ENCODE measurements at places on chromosomes 6 and 20.

- no peak for DNase-seq
These were observed 229.8 kb downstream of the TMEM242 start for GRCh38 chr6:157093536-157093935.

DNA sequence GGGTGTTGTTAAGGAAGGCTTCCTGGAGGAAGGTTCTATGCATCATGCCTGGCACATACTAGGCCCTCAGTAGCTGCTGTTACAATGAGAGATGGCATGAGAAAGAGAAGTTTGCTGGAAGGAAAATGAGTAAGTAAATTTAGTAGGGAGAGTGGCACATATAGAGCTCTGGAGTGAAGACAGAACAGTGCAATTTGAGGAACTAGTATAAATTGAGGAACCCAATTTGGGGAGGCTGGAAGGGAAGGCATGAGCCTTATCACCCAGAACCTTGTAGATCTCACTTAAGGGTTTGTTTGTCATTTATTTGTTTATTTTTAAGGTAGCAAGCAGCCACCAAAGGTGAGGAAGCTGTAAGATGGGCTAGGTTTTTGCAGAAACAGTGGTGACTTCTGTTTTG lies 87.1 kb upstream of the SCGN start:
- no peak for DNase-seq

DNA sequence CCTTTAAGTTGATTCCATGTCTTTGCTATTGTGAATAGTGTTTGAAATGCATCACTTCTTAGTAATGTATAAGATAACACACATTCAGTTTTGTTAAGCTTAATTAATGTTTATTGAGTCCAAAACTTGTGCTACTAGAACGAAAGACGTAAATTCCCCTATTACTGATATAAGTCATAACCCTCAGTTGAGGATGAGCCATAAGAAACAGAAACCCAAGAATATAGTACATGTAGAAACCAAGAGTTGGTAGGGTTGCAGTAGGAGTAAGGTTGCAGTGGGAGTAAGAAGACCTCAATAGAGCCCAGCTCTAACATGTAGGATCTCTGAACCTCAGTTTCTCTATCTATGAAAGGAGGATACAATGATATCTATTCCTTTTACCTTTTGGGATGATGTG lies 19.3 kb downstream of the CITED2 start:
- DNase-seq = no peak

GRCh38 chr6:77151241-77151640 lies 312.1 kb downstream of the HTR1B start:
- no peak for DNase-seq

GRCh38 chr6:160420253-160420968 lies 72.2 kb downstream of the SLC22A3 start:
- DNase-seq = no peak

DNA sequence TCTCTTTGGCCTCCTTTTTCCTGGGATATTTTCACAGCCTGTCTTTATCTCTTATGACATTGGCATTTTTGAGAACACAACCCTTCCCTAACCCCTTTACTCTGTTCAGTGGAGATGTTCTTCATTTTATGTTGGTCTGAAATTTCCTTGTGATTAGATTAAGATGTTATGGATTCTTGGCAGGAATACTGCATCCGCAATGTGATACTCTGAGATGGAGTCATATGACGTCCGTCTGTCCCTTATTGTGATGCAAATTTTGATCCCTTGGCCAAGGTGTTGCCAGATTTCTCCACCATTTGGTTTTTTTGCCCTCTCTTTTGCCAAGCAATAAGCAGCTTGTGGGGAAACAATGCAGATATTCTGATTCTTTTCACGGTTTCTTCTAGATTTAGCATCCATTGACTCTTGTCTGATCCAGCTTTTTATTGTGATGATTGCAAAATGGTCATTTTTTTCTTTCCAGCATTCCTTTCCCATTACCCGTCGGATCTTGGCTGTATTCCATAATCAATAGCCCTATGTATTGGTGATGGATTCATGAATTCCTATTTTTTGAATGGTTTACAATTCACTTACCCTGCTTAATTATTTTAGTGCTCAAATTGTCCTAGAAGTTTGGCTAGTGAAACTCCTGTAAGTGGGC lies 85.1 kb downstream of the NCOA3 start:
- DNase-seq = no peak

DNA sequence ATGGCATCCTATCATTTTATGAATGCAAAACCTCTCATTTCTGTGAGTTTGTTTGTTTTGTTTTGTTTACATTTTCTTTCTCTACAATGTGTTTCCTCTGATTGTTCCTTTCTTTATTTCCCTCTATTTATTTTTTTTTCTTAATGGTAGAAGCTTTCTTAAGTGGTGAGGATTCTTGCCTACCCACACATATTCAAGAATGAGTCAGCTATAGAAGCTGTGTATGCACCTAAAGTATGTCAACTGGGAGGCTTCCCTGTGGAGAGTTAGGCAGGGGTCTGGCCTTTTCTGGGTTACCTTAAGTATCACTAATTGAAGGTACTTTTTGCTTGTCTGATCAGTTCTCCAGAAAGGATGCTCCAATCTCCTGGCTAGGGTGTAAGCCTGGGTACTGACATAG lies 354.0 kb downstream of the ESR1 start:
- no peak for DNase-seq

GRCh38 chr6:28408076-28408802 lies 8.7 kb upstream of the ZSCAN12 start:
- no peak for DNase-seq

- no peak for DNase-seq
These were observed 12.9 kb upstream of the MCM3 start for GRCh38 chr6:52297433-52297832.

DNA sequence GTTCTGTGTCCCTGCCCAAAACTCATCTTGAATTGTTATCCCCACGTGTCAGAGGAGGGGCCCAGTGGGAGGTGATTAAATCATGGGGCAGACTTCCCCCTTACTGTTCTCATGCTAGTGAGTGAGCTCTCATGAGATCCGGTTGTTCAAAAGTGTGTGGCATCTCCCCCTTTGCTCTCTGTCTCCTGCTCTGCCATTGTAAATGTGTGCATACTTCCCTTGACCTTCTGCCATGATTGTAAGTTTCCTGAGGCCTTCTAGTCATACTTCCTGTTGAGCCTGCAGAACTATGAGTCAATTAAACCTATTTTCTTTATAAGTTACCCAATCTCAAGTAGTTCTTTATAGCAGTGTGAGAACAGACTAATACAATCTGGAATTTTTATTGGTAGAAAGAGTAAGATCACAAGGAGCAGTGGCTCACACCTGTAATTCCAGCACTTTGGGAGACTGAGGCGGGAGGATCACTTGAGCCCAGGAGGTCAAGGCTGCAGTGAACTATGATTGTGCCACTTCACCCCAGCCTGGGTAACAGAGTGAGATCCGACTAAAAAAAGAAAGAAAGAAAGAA lies 47.1 kb upstream of the SLC22A16 start:
- DNase-seq = no peak

DNA sequence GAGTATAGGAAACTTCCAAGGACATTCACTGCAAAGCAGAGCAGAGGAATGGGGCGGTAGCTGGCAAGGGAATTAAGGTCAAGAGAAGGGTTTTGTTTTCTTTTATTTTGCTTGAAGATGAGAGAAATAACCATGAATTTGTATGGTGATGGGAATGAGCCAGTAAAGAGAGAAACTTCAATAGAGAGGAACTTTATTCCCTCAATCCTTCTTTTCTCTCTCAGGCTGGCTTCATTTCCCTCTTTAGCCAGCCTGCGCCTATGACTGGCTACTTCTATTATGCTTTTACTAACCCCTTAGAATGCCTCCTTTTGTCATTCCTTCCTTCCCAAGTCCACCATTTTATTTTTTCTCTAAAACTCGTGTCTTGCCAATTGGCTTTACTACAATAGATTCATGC lies 101.4 kb upstream of the CEP85L start:
- DNase-seq = no peak

GRCh38 chr6:55953335-55953734 lies 77.9 kb upstream of the BMP5 start:
- no peak for DNase-seq

- DNase-seq = no peak
These were observed 154.1 kb upstream of the MMS22L start for GRCh38 chr6:97437087-97437486.

DNA sequence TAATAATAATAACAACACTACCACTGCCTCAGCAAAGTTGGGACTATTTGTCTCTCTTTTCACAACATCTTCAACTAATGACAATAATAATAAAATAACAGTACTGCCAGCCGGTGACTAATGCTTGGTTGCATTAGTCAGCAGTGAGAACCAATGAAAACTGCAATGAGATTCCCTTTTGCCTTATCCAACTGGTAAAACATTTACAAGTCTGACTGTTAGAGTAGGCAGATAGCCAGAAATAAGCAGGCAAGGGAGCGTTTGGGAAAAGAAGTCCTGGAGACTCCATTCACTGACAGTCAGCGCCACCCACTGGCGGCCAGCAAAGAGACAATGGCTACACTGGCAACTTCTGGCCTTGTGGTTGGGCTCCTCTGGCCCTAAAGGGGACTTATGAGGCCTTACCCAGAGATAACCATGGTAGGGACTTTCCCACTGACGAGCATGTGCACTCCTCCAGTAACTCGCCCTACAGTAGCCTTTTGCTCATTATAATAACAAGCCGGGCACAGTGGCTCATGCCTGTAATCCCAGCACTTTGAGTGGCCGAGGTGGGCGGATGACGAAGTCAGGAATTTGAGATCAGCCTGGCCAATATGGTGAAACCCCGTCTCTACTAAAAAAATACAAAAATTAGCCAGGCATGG lies 3.4 kb upstream of the NSFL1C start:
- peak; percentile 68 for DNase-seq

- no peak for DNase-seq
These were observed 162.3 kb upstream of the PDE10A start for GRCh38 chr6:165825256-165825815.

DNA sequence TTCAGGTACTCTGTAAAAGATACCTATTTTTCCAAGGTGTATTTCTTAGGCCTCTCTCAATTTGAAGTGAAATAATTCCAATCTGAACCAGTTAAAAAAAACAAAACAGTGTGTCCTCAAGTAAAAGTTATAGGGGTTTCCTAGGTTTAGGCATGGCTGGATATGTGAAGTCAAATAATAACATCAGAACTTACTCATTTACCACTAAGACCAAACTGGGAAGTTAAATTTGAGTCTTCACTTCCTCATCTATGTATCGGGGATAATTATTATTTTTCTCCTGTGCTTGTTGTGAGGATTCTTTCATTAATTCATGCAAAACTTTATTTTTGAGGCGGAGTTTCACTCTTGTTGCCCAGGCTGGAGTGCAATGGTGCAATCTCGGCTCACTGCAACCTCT lies 86.2 kb upstream of the PTPRK start:
- DNase-seq = no peak

- DNase-seq = peak; percentile 70
These were observed 5.8 kb upstream of the BFSP1 start for GRCh38 chr20:17536944-17537444.

DNA sequence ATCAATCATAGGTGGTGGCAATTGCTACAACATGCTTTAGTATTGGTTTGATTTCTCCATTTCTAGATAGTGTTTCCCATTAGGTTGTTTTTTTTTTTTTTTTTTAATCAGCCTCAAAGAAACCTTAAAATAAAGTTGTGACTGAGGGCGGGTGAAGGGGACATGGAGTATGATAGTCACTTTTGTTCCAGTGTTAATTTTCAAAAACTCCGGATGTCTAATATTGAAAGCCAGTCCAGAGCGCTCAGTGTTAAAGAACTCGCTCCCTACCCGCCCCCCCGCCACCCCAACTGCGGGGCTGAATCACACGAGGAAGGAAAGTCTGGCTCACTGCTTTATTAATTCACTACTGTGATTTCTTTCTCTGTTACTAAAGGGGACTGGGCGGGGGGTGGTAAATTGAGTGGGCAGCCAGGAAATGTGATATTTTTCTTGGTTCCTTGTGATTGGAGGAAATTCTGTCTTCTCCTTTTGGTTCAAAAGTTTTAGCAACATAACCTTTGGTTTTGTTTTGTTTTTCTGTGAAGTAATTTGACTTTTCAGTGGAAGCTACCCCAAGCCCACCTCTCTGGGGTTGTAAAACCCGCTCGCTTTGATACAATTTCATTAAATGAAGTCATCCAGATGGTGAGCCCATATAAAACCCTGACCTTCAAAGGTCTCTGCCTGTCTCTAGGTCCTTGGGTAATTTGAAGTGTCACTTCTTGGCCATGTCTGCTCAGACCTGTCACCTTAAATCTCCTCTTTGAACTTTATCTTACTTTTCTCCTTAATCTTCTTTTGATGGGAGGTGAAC lies 38.0 kb downstream of the TNFAIP3 start:
- DNase-seq = no peak

DNA sequence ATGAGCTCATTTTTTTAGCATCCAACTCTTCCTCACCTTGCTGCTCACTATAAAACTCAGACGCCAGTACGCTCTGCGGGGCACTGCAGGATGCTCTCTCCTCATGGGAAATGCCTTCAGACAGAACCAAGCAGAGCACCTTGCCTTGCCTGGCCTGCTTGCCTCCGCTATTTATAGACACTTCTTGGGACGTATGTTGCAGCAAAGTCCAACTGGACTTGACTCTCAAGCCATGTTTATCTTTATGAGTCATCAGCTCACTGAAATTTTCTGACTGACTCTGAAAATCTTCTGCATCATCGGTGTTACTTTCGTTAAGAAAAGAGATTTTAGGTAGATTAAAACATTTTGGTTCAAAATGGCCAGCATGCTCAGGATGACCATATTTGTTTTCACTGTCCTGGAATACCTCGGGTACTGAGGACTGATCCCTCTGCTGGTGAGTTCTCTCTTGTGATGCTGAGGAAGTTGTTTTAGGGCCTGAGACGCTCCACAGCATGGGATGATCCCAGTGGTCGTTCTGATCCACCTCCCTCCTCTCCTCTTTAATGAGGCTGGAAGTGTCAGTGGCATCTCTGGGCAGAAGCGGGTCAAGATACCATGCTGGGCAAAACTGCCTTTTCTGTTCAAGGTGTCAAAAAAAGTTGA lies 204.5 kb downstream of the KIF16B start:
- no peak for DNase-seq

DNA sequence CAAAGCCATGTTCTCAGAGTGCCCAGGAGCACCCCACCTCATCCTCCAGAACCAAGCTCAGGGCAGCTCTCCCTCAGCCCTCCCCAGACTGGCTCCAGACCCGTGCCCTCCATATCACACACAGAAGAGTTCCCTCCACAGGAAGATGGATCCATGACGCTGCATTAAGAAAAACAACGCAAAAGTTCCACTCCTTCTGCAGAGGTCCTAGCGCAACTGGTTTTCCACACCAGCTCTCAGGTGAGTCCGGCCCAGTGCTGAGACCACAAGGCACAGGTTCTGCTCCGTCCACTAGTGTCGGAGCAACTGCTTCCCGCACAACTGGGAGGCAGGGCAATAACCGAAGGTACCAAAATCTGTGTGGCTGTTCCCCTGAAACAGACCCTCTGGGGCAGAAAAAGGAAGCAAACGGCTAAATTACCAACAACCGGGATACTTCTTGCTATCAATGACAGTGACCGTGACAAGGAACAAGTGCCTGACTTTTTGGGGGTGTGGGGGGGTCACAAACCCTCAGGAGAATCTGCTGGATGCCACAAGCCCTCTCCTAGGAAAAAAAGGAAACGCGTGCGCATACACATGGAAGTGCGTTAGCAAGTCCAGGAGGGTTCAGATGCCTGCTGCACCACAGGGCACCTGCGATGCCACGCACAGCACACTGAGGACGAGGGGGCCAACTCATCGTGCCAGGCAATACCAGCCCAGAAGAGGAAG lies 49.2 kb downstream of the MYH7B start:
- DNase-seq = no peak

GRCh38 chr6:170125456-170126300 lies 165.2 kb downstream of the DLL1 start:
- no peak for DNase-seq

Measured in NCI-H1092 (cell line).